GF-D8 (cell line): ENCODE measurements at places on chromosomes 1 and 21.

- DNase-seq, result no peak
Observed at GRCh38 chr1:91842056-91842455, 43.9 kb downstream of the TGFBR3 start.

DNA sequence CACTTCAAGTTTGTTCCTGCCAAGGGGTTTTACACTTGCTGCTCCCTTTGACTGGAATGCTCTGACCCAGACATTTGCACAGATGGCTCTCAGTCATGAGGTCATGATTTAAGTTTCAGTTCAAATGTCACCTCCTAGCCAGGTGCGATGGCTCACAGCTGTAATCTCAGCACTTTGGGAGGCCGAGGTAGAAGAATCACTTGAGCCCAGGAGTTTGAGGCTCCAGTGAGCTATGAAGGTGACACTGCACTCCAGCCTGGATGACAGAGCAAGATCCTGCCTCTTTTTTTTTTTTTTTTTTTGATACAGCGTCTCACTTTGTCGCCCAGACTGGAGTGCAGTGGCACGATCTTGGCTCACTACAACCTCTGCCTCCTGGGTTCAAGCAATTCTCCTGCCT, 4.5 kb upstream of the ZMYM4 start:
- no peak for DNase-seq

DNA sequence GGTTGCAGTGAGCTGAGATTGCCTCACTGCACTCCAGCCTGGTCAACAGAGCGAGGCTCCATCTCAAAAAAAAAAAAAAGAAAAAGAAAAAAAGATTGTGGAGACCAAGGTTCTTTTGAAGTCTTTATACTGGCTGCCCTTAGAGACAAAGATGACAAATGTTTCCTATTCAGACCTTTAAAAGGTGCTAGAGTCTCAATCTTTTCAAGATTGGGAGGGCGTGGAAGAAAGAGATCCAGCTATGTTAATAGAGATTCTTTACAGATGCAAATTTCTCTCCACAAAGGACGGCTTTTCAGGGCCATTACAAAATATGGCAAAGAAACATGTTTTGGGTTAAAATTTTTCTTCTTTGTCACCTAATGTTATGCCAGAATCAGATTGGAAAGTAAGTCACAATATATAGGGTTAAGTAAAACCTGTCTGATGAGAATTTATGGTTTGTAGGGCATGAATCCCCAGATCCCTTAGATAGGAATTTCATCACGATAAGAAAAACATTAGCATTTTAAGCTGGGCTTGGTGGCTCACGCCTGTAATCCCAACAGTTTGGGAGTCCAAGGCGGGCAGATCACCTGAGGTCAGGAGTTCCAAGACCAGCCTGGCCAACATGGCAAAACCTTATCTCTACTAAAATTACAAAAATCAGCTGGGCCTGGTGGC, 13.0 kb upstream of the MORC3 start:
- DNase-seq, result no peak

DNA sequence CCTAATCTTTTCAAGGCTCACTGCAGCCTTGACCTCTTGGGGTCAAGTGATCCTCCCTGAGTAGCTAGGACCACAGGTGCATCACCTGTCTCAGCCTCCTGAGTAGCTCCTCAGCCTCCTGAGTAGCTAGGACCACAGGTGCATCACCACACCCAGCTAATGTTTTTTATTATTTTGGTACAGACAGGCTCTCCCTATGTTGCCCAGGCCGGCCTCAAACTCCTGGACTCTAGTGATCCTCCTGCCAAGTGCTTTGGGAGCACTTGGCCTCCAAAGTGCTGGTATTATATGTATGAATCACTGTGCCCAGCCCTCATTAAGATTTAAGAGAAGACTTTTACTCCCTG, 58.5 kb upstream of the S1PR1 start:
- DNase-seq, result no peak

GRCh38 chr1:230550428-230550827, 91.9 kb upstream of the COG2 start:
- DNase-seq, result no peak

GRCh38 chr1:209383907-209384709, 199.4 kb upstream of the CAMK1G start:
- no peak for DNase-seq

DNA sequence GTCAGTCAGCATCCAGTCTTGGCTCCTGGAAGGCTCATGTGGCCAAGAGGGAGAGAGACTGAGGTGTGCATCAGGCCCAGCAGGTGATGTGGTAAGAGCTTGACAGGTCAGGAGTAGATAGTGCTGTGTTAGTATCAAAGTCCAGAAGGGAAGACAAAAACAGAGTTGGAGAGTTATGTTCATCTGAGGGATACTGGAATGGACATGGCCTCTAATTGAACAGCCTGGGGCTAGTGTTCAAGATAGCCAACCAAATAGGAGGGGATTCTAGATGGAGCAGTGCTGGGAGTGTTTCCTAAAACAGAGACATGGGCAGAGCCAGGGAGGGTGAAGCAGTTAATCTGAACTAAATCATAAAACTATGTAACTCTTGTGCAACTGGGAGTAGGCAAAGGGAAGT, 120.7 kb upstream of the MARK1 start:
- DNase-seq, result no peak

- no peak for DNase-seq
Observed at GRCh38 chr1:14969006-14969405, 184.5 kb upstream of the TMEM51 start.

- no peak for DNase-seq
Observed at GRCh38 chr1:218573925-218574324, 228.8 kb downstream of the TGFB2 start.

DNA sequence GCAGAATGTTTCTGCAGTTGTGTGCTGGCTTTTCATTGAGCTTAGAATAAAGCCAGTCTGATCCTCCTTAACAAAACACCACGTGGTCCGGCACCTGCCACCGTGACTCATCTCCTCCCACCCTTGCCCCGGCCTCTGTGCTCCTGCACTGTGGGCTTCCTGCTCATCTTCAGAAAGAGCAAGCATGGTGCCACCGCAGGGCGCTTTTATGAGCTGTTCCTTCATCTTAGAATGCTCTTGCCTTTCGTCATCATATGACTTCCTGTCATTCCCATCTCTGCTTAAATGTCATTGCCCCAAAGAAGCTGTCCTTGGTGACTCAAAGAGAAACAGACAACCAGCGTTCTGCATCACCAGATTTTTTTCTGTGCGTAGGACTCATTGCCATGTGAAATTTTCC, 117.8 kb downstream of the HHAT start:
- DNase-seq, result no peak
